ENCODE measurements at places on chromosomes 2 and 18.

- no peak for DNase-seq
Measured at GRCh38 chr2:43675646-43676321, 445 bp downstream of the C1GALT1C1L start.

GRCh38 chr2:196473617-196474016, 165.9 kb upstream of the CCDC150 start:
- DNase-seq, result no peak

DNA sequence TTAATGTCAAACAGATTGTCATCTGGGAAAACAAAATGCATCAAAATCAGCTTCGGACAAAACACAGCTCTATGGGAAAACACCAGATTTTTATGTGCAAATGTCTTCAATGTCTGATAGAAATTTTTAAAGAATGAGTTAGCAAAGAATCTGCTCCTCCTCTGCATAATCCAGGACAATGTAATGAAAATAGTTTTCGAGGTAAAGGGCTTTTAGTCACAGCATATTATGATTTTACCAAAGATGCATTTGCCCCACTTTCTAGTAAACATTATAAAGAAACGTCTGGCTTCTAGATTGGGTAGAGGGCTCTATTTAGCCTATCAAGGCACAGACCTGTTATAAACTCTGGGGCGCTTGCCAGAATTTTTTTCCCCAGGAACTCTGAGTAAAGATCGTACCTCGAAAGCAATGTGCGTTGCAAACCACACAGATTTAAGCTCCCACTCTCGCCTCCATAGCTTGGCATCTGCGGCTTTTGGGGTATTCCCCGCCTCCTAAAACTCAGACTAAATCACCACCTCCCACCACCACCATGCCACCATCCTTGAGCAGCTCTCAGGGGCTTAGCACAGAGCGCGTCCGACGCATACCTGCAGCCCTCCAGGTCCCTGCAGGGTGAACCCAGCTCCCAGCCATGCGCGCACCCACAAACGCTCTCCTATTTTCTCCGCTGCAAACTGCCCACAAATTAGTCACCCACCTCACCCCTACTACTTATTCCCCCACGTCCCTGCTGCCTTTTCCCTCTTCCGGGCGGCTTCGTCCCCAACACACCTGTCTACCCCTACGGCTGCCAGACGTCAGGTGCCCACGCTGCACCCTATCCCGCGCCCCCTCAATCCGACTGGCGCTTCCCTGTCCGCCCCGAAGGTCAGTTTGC, 829 bp downstream of the ACVR1C start:
- peak; percentile 73 for DNase-seq

- no peak for DNase-seq
Measured at GRCh38 chr2:142339261-142339660, 208.4 kb upstream of the LRP1B start.

GRCh38 chr18:50358844-50359243, 16.0 kb upstream of the SKA1 start:
- DNase-seq, result no peak

DNA sequence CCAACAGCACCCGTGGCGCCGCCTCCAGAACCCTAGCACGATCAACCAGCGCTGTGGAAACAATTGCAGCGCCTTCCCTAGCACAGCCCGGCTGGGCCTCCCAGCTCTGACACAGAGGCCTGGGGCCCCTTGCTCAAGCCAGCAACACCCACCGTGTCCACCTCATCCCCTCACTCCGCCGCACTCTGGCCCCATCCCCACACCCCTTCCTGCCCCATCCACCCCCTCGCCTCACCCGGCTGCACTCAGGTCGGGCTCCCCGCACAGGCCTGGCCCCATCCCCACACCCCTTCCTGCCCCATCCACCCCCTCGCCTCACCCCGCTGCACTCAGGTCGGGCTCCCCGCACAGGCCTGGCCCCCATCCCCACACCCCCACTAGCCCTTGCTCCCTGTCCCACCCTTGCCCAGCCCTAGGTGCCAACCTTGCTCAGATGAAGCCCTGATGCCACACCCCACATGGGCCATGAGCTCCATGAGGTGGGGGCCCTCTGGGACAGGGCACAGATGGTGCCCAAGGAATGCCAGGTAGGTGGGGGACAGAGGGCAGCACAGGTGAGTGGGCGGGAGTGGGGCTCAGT, 28.7 kb downstream of the KIF1A start:
- no peak for DNase-seq

DNA sequence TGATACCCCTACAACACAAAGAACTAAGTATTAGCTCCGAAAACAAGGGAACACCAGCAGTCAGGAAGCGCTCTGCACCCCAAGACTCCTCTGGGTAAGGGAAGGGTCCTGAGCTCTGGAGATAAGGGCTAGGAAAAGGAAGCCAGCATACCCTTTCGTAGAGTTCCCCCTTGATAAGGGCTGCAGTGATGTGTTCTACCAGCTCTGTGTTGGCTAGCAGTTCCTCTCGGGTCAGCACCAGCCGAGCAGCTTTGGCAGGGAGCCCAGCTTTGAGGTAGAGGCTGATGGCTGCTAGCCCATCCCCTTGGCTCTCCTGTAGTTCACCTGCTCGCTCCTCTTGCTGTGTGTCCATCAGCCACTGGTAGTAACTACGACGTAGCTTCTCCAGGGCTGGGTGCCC, 18.9 kb downstream of the KRTCAP3 start:
- no peak for DNase-seq

DNA sequence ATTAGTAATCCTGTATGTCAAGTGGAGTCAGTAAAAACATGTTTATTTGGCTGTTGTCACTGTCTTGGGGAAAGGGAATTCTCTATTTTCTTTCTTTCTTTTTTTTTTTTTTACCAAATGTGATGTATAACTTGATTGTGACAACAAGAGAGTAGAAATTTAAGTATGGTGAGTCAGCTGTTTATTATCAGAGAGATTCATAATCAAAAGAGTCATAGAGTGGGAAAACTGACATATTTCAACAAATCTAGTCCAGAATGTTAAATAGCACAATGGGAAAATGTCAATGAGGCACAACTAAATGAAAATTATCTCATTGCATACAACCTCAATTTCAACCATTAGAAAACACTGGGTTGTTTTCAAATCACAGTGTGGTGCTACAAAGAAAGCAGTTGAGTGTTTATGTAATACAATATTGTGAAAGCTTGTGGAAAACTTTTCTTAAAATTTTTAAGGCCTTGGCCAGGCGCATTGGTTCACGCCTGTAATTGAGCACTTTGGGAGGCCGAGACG, 111.9 kb upstream of the DTNA start:
- no peak for DNase-seq

DNA sequence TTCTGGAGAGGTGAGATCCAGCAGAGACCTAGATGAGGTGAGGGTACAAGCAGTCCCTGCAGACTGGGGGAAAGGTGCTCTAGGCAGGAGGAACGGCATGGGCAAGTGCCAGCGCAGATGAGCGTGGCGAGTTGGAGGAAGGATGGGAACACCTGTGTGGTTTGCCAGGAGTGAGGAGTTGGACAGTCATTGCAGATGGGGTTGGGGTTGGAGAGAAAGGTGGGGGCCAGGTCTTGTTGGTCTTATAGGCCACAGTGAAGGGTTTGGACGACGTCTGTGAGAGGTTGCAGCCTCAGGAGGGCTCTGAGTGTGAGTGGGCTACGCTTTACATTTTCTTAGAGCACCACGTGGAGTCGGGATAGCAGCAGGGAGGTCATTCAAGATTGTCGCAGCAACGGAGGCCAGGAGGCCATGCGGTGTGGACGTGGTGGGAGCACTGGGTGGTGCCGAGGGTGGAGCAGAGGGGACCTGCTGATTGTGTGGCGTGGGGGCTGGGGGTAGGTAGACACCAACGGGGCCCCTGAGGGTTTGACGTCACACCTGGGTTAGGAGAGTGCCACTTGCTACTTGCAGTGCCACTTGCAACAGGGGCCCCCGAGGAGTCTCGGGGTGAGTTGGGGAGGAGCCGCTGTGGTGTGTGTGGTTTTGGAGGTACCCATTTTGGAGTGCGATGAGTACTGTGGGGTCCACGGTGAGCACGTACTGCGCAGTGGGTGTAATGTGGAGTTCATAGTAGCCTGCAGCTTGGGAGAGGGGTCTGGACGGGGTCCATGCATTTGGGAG, 66.2 kb downstream of the LPIN1 start:
- no peak for DNase-seq

- DNase-seq, result no peak
Measured at GRCh38 chr2:159939946-159940345, 122.5 kb downstream of the PLA2R1 start.

- DNase-seq, result no peak
Measured at GRCh38 chr2:71558300-71559051, 105.1 kb downstream of the DYSF start.

DNA sequence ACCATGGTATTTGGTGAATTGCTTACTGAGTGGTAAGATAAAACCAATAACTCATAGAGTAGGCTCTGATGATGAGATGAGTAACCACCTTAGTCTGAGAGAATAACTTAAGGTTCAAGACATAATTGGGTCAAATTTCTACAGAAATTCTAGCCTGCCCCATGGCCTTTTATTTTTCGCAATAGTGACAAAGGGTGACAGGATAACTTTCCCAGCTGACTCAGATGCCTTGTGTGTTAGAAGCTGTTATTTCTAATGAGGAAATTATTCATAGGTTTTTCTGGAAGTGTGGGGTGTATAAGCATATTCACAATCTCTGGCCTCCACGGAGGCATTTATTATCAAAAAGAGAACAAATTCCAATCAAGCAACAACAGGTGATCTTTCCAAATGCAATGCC, 159.0 kb downstream of the NUP35 start:
- DNase-seq, result no peak

GRCh38 chr2:191951376-191951775, 104.5 kb upstream of the CAVIN2 start:
- DNase-seq, result no peak

DNA sequence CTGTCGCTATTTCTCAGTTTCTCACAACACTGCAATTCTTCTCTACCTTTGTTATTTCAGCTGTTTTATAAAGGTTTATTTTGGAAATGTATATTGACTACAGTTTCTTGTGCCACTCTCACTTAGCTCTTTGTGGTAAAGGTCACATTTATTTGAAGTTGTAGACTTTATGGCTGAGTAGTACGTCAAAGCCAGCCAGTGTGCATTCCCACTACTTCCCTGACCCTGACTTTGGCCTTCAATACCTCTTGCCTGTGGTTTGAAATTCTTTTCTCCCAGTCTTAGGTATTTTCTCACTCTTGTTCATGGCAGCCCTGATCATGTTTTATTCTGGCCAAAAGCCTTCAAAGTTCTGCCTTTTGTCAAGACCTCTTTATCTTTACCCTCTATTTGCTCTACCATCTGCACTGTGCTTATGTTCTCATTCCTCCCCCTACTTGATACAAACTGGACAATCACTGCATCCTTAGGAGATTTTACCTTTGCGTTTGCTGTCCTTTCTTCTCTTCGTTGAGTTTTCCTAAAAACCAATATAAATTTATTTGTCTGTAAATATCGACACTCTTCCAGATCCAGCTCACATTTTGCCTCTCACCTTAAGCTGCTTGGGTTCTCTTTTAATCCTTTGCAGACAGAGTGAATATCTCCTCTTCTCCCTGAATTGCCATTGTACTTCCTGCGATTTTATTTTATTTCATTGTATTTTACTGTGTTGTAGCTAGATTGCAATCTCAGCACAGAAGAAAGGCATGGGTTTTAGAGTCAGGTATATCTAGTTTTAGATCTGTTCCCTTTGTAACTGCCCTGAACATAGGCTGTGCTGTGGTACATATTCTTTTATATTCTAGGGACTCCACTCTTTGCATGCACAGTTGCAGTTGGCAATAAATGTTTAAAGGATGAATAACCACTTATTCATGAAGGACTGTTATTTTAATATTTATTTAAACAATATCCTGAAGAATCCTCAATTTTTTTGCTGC, 31.2 kb downstream of the GULP1 start:
- DNase-seq, result no peak

GRCh38 chr2:225334514-225334913, 65.0 kb upstream of the NYAP2 start:
- DNase-seq, result no peak

GRCh38 chr2:178574789-178575188, 94.5 kb downstream of the PLEKHA3 start:
- no peak for DNase-seq

DNA sequence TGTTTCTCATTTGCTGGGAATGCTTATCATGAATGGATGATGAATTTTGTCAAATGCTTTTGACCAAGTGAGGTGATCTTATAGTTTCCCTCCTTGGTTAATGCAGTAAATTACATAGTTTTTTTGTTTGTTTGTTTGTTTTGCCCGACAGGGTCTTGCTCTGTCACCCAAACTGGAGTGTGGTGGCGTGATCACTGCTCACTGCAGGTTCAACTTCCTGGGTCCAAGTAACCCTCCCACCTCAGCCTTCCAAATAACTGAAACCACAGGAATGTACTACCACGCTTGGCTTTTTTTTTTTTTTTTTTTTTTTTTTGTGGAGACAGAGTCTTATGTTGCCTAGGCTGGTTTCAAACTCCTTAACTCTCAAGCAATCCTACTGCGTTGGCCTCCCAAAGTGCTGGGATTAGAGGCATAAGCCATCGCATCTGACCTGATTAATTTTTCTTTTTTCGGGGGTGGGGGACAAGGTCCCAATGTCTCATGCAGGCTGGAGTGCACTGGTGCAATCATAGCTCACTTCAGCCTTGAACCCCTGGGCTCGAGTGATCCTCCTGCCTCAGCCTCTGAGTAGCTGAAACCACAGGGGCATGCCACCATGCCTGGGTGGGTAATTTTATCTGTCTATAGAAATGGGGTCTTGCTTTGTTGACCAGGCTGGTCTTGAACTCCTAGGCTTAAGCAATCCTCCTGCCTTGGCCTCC, 48.6 kb downstream of the SMAD2 start:
- DNase-seq, result no peak

DNA sequence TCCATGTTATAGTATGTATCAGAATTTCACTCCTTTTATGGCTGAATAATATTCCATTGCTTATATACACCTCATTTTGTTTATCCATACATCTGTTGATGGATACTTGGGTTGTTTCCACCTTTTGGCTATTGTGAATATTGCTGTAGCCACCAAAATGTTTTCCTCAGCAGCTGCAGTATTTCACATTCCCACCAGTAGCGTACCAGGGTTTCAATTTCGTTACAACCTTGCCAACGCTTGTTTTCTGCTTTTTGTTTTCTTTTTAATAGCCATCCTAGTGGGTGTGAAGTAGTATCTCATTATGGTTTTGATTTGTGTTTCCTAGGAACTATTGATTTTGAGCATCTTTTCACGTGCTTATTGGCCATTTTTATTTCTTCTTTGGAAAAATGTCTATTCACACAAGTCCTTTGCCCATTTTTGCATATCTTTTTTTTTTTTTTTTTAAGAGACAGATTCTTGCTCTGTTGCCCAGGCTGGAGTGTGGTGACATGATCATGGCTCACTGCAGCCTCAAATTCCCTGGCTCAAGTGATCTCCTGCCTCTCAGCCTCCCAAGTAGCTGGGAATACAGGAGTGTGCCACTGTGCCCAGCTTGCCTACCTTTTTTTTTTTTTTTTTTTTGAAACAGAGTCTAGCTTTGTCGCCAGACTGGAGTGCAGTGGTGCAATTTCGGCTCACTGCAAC, 14.2 kb downstream of the UBXN2A start:
- no peak for DNase-seq

- no peak for DNase-seq
Measured at GRCh38 chr2:134818321-134818720, 20.1 kb upstream of the ACMSD start.

- no peak for DNase-seq
Measured at GRCh38 chr2:216987252-216987821, 127.5 kb upstream of the TNP1 start.

Measured in activated CD8-positive, alpha-beta memory T cell treated with anti-CD3 and anti-CD28 coated beads, Interleukin-2, amount 50 U/mL, for 48 hours (primary cell).